Effector memory CD8-positive, alpha-beta T cell (primary cell): ENCODE measurements at places on chromosomes 1 and 21.

DNA sequence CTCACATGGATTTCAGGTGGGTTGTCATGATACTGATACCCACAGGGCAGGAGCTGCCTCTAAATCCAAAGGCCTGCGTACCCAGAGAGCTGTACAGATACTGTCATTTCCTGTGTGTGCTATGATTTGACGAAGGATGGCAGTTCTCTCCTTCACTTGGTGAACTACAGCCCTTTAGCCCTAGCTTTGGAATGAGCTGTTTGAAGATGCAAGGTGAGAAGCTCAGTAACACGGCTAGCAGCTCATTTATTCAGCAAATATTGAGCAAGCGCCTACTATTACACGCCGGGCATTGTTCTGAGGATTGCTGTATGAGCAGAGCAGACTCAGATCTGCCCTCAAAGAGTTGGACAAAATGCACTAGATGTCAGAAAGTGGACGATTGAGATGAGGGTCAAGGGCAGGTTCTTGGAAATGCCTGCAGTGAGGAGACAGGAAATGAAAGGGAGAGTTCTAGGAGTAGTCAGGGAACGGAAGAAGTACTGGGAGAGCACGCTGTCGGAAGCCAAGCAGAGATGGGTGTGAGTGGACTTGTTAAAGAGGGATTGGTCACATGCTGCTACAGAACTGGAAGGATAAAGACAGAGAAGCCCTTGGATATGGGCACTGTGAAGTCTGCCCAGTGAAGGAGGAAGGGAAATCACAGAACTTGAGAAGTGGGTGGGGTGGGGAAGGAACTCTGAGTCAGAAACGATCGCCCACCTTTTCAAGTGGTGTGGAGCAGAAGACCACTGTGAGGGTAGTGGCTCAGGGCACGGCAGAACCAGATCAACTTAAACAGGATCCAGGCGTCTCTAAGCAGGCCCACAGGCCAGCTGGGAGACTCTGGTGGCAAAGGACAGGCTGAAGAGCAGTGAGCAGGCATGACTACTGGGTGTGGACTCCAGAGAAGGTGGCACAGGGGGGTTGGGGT, 7.1 kb downstream of the PTGFRN start:
- DNase-seq: no peak
- H3K4me1 ChIP-seq: peaks cover 3% of the 10 kb centered on the region
- H3K36me3 ChIP-seq: no peaks in the 10 kb centered on the region
- no peak overlapping the region for H3K27ac ChIP-seq

DNA sequence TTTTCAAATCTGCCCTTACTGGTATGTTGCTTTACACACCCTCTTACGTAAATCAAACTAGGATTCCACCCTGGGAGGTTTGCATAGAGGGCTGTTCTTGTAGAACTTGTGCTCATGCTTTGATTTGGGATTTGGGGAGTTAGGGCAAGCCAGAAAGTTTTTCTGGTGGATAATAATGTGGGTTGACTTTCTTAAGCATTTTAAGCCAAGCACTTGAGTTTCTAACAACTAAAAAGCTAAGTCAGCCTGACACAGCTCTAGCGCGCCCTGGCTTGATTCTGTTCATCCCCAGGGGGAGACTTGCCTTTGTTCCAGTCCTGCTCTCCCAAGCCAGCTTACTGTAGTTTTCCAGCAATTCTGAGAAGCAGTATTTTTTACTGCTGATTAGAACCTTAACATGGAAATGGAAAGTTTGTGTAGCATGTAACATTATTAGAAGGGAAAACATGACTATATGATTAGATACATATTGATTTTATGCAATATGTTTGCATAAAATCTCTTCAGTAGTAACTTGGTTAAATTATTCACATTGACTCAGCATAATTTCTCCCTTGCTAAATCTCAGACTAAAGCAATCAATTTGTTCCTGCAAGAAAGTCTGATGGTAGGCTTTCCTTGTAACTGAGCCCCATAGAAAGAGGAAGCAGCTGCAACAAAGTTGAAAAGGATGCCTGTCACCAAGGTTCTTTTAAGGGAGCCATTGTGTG, 11.0 kb upstream of the PGD start:
- no peak for DNase-seq
- no peak overlapping the region for H3K27ac ChIP-seq
- H3K27me3 ChIP-seq: no peaks in the 10 kb centered on the region
- H3K36me3 ChIP-seq: no peaks in the 10 kb centered on the region
- H3K4me3 ChIP-seq: no peak overlapping the region

GRCh38 chr1:231931846-231932454, 305.4 kb downstream of the DISC1 start:
- peaks cover 16% of the 10 kb centered on the region for H3K4me1 ChIP-seq
- no peaks in the 10 kb centered on the region for H3K27me3 ChIP-seq
- H3K36me3 ChIP-seq: no peaks in the 10 kb centered on the region
- no peak overlapping the region for H3K27ac ChIP-seq

GRCh38 chr21:41429305-41429704, 3.3 kb downstream of the MX1 start:
- H3K27ac ChIP-seq: no peak overlapping the region
- H3K4me1 ChIP-seq: peaks cover 17% of the 10 kb centered on the region
- H3K4me3 ChIP-seq: no peak overlapping the region
- no peaks in the 10 kb centered on the region for H3K27me3 ChIP-seq

DNA sequence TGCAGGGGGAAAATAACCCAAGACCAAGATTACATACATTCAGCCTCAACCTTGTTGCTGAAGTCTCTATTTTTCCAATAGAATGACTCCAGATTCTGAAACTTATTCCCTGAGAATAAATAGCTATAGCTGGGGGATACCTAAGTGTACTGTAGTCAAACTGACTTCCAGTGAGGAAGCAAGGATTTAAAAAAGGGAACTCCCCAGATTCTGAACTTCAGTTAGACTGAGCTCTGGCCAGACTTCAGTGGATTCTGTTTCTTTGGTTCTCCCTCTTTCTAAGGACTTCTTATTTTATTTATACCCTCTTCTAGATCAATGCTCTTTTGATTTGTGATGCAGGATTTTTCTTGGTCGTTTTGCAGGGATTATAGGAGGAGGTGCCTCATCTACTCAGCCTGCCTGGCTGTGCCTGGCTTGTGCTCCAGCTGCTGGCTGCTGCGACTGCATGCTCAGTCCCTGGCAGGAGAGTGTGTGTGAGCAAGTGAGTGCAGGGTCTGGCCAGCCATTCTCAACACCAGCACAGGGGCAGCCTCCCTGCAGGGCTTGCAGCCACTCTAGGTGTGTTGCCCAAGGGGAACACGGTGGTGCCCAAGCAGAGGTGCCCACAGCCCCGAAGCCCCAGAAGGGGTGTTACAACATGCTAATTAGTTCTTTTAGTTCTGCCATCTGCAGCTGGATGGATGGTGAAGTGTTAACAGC, 43.0 kb downstream of the SPATA17 start:
- no peaks in the 10 kb centered on the region for H3K36me3 ChIP-seq
- no peak for DNase-seq
- peaks cover 9% of the 10 kb centered on the region for H3K27me3 ChIP-seq
- H3K4me3 ChIP-seq: no peak overlapping the region
- H3K4me1 ChIP-seq: no peaks in the 10 kb centered on the region

DNA sequence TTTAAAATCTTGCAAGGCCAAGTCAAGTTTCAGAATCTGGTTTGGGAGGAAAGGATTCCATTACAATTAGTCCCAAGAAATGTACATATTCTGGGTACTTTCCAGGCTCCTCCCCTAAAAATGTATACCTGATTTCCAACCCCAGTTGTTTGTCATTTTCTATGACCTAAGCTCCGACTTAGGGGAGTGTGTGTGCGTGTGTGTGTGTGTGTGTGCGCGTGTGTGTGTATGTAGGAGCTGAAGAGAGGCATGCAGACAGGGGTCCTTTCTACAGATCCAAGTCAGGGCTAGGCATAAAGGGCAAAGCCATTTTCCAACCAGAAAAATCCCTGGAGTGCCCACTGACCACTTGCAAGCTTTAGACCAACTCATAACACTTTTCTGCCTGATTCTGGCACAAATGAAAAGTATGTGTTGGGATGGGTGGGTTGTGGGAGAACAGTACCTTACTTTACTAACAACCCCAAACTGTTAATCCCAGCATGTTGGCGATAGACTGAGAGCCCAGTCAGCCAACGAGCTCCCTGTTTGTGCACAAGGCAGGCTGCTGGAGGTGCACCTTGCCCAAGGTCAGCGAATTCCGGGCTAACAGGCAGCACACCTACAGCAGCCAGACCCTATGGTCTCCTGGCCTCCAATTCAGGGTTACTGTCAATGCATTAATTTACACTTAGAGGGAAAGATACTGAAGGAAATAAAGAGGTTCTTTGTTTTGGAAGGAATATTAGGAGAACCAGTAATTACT, 1.7 kb downstream of the TRABD2B start:
- no peak overlapping the region for H3K27ac ChIP-seq
- DNase-seq: no peak
- H3K27me3 ChIP-seq: peaks cover 73% of the 10 kb centered on the region
- peak overlapping the region; percentile 42 for H3K4me3 ChIP-seq

DNA sequence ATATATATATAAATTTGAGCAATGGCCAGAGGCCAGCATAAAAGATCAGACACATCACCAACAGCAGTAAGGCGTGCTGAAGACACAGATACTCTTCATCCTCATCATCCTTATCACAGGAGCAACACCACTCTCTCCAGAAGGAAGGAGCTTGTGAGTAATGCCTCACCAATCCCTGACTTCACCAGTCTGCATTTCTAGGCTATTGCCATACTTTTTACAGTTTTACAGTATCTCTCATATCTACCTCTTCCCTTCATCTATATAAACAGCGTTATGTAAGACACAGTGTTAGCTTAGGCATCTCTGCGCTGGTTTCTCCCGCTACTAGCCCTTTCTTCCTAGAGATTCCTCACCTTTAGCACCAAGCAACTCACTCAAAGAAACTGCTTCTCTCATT, 2.4 kb upstream of the ABL2 start:
- H3K4me3 ChIP-seq: no peak overlapping the region
- H3K4me1 ChIP-seq: peaks cover 16% of the 10 kb centered on the region
- no peak overlapping the region for H3K27ac ChIP-seq
- peaks cover 6% of the 10 kb centered on the region for H3K36me3 ChIP-seq
- no peaks in the 10 kb centered on the region for H3K27me3 ChIP-seq
- DNase-seq: no peak

- H3K4me1 ChIP-seq: no peaks in the 10 kb centered on the region
- no peak for DNase-seq
- H3K27me3 ChIP-seq: no peaks in the 10 kb centered on the region
- no peak overlapping the region for H3K4me3 ChIP-seq
- no peaks in the 10 kb centered on the region for H3K36me3 ChIP-seq
Observed at GRCh38 chr21:16022116-16022515, 292.3 kb downstream of the USP25 start.
